Stimulated activated CD4-positive, alpha-beta T cell treated with anti-CD3 and anti-CD28 coated beads, Interleukin-2, amount 100 ng/mL, for 24 hours (primary cell): ENCODE measurements at places on chromosomes 1 and 21.

GRCh38 chr1:172585348-172585747, 52.4 kb downstream of the SUCO start:
- DNase-seq: no peak

GRCh38 chr1:90175490-90176167, 180.7 kb downstream of the ZNF326 start:
- DNase-seq: no peak

- DNase-seq: no peak
Observed at GRCh38 chr1:244376126-244376525, 75.6 kb downstream of the ADSS2 start.

DNA sequence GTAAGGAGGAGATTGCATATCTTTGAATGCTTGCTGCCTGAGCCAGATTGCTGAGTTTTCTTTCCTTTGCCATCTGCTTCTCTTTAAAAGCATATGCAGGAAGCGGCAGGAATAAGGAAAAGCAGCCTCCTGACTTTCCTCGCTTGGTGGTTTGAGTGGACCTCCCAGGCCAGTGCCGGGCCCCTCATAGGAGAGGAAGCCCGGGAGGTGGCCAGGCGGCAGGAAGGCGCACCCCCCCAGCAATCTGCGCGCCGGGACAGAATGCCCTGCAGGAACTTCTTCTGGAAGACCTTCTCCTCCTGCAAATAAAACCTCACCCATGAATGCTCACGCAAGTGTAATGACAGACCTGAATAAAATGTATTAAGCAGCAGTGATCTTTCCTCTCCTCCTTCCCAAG, 1.5 kb downstream of the CORT start:
- no peak for DNase-seq

- DNase-seq: no peak
Observed at GRCh38 chr1:57198912-57199311, 224.9 kb downstream of the DAB1 start.

DNA sequence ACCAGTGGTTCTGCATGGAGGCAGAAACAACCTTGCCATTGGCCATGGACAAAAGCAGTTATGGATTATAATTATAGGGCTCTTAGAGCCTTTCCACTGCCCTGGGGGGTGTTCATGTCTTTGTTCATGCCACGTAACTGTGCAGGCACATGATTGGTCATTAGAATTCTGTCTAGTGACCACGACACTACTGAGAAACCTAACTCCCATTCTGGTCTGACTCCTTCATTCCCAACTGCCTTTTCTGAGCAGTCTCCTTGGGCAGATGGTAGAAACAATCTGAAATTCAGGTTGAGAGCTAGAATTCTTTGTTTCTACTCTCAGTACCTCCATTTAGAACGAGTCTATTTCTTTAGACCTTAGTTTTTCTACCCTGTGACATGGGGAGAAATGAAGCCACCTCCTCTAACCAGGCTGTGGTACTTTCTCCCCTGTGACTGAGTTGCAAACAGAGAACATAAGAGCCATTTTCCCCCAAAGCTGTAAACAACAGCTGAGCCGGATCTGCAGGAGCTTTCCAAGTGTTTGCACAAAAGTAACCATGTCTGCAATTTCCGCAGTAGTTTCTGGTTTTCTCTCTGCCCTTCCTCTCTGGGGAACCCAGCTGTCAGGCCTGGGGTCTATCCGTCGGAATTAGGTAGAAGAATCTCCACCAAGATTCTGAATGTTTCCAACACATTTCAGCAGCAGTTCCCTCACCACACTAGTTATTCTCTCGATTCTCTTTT, 37.7 kb upstream of the IPO9 start:
- no peak for DNase-seq

DNA sequence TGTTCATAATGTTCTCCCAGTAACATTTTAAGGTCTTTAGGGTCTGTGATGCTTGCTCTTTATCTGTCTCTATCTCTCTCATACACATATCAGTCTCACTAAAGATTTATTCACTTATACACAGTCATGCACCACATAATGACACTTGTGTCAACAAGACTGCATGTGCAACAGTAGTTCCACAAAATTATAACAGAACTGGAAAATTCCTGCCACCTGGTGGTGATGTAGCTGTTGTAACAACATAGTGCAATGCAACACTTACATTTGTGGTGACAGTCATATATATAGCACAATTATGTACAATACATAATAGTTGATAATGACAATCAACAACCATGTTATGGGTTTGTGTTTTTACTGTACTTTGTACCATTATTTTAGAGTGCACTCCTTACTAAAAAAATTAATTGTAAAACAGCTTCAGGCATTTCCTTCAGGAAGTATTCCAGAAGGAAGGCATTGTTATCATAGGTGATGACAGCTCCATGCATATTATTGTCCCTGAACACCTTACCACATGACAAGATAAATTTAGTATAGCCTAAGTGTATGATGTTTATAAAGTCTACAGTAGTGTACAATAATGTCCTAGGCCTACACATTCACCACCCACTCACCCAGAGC, 8.1 kb downstream of the TDRD5 start:
- no peak for DNase-seq

- DNase-seq: no peak
Observed at GRCh38 chr1:208279826-208280588, 35.8 kb upstream of the PLXNA2 start.

DNA sequence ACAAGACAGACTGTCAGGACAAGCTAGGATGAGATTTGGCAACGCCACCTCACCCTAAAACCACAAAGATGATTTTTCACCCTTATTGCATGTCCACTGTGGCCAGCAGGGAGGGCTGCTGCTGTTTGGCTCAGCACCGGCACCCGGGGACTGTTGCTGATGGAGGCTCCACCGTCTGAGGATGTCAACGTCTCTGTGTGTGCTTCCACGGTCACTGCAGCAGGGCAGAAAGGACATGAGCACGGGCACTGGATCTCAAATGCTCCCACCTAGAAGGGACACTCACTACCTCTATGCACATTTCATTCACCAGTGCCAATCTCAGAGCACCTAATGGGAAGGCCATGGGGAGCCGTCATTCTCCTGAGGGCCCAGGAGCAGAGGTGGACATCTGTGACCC, 599.6 kb downstream of the PTPRU start:
- no peak for DNase-seq

GRCh38 chr1:204647114-204647804, 38.3 kb downstream of the LRRN2 start:
- no peak for DNase-seq

DNA sequence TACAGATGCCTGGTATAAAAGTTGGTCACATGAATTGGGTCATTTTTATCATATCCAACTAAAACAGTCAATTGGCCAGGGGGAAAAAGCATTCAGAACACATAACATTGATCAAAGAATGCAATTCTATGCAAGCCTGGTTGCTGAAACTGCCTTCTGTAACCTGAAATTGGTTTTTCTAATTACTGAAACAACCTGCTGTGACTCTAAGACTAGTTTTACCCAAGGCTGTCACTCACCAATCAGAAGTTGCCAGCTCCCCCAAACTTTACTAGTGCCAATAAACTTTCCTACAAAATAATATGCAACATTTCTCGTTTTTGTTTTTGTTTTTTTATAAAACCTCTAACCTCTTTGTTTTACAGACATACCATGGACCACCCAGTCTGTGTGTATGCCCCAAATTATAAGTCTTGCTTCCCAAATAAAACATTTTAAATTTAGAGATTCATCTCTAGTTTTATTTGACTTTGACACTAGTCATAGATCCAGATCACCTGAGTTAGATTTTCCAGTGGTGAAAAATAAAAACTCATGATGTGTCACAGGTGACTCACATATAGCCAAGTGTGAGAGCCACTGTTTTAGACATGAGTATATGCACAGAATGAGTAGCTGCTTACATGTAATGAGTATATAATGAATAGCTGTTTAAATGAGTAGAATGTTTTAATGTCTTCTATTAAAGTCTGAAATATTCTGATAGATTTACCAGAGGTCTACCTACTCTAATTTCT, 64.2 kb upstream of the CR2 start:
- DNase-seq: no peak

DNA sequence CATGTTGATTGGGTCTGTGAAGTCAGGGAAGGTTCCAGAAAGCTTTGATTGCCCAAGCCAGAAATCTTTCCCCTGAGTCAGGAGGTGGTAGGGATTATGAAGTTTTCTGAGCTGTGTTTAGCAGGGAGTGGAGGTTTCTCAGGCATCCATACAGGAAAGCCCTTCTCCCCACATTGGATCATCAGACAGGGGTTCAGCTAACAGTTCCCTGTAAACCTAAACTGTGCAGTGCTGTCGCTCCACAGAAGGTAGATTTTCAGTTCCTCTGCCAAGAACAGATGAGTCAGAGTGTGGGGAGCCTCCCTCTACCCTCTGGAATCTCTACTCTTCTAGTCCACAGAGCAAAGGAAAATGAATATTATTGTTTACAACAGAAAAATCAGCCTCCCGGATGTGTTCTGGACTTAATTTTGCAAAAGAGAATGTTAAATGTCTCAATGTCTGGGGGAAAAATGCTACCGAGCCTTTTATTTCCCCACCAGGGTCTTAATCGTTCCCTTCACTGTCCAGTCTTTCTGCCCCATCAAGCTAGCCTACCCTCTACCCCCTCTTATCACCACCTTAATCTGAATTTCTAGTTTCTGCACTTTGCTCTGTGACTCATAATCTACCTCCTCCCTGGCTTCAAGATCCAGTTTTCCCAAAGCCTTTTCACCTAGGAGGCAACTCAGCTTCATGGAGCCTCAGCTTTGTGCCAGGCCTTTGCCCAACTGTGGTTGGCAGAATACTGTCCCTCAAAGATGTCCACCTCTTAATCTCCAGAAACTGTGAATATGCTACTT, 355.6 kb downstream of the PRDM2 start:
- no peak for DNase-seq

GRCh38 chr1:106457368-106457767, 599.1 kb upstream of the PRMT6 start:
- DNase-seq: no peak

- DNase-seq: no peak
Observed at GRCh38 chr1:210417881-210418280, 89.2 kb downstream of the HHAT start.

- no peak for DNase-seq
Observed at GRCh38 chr21:40540216-40540615, 306.7 kb downstream of the DSCAM start.

GRCh38 chr1:8408151-8408839, 90.4 kb downstream of the SLC45A1 start:
- no peak for DNase-seq

GRCh38 chr1:119000371-119001180, 12.4 kb upstream of the TBX15 start:
- DNase-seq: no peak

DNA sequence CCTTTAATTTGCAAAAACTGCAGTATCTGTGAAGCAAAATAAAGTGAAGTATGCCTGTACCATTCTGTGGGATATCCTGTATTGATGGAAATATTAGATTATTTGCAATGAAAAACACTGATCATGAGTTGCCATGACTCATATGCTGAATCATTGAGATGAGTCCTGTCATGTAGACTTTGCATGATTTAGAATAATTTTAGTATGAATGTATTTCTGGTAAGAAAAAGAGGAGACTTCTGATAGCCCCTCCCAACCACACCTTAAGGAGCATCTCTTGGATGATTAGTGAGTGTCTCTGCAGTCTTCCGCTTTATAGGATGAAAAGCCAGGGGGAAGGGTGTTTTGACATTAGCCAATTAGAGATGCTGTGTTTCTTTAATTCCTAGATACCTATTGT, 55.2 kb upstream of the PTGS2 start:
- no peak for DNase-seq

DNA sequence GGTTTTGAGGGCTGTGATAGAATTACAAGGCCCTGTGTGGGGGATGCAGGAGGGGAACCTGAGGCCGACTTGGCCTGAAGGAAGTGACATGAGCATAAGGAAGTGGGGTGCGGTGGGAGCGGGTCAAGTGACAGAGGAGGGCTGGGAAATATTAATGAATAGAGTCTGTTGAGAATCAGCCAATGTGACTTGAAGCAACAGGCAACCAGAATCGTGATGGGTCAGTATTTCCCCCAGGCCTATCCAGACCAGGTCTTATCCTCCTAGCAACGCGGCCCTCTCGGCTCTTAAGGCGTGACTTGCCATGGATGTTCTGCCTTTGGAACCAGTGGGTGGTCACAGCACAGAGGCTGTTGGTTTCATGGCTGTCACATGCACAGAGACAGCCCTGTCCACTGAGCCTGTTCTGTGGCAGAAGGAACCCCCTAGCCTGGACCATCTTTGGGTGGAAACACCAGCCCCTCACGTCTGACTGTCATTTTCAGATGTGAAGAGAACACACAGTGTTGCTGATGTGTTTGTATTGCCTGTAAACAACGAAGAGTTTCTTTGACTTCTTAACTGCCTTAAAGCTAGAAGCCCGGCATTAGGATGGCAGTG, 468.8 kb downstream of the CAMTA1 start:
- DNase-seq: no peak

- DNase-seq: peak; percentile 17
Observed at GRCh38 chr1:64623750-64624191, 121.1 kb upstream of the RAVER2 start.

GRCh38 chr1:230456478-230456877, 30.3 kb upstream of the PGBD5 start:
- no peak for DNase-seq
